ENCODE measurements at places on chromosomes 3 and 15.

- DNase-seq: no peak
These were observed 524 bp upstream of the TOPBP1 start for GRCh38 chr3:133662278-133662651.

DNA sequence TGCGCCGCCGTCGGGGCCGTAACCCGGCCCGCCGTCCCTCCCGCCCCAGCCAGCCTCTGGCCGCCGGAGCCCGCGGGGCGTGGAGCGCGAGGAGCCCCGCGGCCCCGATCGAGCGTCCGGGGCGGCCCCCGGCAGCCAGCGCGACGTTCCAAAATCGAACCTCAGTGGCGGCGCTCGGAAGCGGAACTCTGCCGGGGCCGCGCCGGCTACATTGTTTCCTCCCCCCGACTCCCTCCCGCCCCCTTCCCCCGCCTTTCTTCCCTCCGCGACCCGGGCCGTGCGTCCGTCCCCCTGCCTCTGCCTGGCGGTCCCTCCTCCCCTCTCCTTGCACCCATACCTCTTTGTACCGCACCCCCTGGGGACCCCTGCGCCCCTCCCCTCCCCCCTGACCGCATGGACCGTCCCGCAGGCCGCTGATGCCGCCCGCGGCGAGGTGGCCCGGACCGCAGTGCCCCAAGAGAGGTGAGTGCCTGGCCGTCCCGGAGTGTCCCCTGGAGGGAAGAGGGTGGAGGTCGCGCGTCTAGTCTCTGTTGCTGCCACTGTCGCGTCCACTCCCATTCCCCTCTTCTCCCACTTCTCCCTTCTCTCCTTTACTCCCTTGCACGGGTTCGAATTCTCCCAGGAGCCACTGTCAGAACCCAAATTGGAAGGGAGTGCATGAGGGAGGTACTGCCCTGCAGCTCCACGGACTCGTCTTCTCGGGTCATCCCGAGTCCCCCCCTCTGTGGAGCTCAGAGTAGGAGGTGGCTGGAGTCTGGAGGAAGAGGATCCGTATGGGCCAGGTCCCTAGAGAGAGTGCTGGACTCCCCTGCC, 585 bp downstream of the CSK start:
- DNase-seq: no peak

GRCh38 chr3:153785901-153786300, 335.3 kb upstream of the ARHGEF26 start:
- DNase-seq: no peak

DNA sequence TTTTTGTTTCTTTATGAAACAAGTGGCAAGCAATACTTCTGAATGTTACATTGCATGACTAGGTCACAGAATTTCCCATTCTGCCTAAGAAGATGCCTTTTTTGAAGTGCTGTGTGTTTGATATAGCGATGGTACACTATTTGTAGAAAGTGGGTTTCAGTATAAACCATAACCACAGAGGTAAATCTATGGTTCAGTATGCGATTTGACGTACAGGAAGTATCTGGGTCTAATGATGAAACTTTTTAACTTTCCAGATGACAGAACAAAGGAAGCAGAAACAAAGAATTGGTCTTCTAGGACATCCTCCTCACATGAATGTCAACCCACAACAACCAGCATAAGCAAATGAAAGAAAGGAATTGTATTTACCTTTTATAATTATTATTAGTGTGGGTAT, 133.4 kb upstream of the BHLHE40 start:
- no peak for DNase-seq

DNA sequence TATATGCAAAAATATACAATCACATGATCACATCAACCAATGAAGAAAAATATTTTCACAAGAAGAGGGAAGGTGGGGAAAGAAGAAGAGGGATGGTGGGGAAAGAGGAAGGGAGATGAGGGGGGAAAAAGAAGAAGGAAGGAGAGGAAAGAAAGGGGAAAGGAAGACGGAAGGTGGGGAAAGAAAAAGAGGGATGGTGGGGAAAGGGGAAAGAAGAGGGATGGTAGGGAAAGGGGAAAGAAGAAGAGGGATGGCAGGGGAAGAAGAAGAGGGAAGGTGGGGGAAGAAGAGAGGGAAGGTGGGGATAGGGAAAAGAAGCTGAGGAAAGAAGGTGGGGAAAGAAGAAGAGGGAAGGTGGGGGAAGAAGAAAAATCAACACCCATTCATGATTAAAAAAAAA, 3.2 kb upstream of the GOLGB1 start:
- DNase-seq: no peak

DNA sequence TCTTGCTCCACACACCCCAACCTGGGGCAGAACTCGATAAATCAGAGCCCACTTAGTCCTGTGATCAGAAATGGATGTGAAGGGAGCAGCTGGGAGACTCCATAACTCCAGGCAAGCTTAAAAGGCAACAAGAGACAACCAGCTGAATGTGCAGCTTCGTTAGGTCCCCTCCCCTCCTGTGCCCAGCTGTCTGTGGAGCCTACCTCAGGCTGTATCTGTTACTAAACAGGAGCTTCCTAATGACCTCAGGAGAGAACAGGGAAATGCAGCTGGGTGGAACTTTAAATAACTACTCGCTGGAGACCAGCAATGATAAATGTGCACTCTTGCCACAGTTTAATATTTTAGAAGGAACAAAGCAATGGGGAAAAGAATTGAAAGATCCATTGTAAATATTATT, 25.9 kb downstream of the SLC9A9 start:
- no peak for DNase-seq

GRCh38 chr3:52036829-52037228, 19.5 kb downstream of the DUSP7 start:
- DNase-seq: no peak

- no peak for DNase-seq
These were observed 148.5 kb upstream of the NAALADL2 start for GRCh38 chr3:174710612-174711011.

DNA sequence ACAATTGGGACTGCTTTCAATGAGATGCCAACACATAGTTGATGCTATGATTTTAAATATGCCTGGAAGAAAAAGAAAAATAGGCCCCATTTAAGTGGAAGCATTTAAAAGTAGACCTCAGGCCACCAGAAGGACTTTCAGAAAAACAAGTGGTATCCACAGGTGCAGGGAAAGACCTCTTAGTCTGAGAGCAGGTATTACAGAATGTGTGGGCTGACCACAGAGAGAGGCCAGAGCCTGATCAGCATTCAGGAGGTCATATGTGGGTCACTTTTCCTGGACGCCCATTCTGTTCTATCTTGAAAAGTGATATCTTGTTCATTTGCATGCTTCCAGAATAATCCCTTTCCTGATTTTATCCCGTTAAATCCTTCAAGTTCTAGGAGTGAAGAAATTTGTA, 95.5 kb downstream of the GABRG3 start:
- DNase-seq: no peak

Measured in stimulated activated CD8-positive, alpha-beta memory T cell treated with anti-CD3 and anti-CD28 coated beads, Interleukin-15, amount 100 ng/mL, for 24 hours (primary cell).